ENCODE measurements at places on chromosomes 16 and 17.

GRCh38 chr17:8277317-8277716, 11.2 kb upstream of the RANGRF start:
- H3K4me1 ChIP-seq = no peaks in the 10 kb centered on the region
- H3K27me3 ChIP-seq = no peaks in the 10 kb centered on the region
- H3K27ac ChIP-seq = peak overlapping the region; percentile 27

DNA sequence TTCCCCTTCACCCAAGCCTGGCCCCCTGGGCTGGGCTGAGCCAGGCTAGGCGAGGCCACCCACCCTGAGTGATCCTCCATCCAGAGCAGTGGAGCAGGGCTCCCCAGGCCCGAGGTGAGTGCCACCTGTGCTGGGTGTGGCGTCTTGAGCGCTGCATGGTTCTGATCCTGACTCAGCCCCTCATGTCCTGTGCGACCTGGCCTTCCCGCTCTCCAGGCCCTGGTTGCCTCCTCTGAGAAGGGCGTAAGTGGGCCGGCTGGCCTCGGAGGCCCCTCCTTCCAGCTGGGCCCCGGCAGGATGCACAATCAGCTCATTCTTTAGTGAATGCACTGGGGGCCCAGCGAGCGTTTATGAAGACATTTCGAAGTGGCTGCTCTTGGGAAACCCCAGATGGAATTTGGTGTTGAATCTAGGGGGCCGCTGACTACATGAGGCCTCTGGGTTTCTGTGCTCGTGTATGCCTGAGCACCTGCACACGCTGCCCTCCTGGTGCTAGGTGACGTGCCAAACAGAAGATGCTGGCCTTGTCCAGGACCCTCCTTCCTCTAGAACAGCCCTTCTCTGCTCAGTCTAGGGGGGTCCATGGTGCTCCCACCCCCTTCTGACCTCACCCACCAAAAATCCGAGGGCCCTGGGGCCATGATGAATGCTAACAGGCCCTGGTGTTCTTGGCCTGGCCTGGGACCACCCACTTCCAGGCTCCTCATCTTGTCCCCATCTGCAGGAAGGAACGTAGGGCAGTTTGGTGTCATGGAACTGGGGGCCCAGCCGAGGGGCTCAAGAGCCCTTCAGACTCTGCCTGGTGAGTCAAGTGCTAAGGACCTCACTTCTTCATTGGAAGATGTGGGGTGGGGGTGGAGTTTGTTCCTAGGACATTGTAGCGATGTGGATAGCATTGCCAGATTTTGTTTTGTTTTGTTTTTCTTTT, 3.6 kb upstream of the TMEM92 start:
- peak overlapping the region; percentile 45 for H3K27ac ChIP-seq
- H3K4me1 ChIP-seq = peaks cover 79% of the 10 kb centered on the region
- no peak overlapping the region for H3K4me3 ChIP-seq

DNA sequence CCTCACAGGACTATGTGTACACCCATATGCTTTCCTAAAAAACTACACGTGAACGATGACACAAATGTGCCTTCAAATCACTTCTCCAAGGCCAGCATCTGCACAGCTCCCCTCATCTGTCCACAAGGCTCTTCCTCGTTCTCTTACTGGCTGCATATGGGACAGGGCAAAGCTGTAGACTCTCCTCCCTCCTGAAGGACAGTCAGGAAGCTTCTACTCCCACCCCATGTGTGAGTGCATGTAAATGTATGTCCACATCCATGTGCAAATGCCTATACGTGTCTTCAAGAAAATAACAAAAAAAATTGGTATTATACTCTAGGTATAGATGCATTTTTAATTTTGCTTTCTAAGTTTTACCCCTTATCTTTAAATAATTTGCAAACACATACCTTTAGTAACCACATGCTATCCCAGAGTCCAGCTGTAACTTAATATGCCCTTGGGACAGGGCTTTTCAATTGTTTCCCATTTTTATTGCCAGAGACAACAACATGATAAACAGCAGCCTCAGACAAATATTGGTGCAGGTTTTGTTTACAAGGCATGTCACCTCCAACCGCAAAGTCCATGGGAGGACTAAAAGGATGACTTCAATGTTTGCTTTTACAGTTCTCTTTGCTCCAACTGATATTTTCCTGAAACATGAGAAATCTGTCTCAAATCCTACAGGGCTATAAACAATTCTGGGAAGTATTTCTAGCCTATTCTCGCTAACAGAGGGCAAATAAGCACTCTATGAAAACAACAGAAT, 31.6 kb upstream of the FAAP100 start:
- peaks cover 42% of the 10 kb centered on the region for H3K4me1 ChIP-seq
- DNase-seq = no peak
- H3K27me3 ChIP-seq = peaks cover 9% of the 10 kb centered on the region
- H3K27ac ChIP-seq = peak overlapping the region; percentile 93
- peaks cover 64% of the 10 kb centered on the region for H3K36me3 ChIP-seq

DNA sequence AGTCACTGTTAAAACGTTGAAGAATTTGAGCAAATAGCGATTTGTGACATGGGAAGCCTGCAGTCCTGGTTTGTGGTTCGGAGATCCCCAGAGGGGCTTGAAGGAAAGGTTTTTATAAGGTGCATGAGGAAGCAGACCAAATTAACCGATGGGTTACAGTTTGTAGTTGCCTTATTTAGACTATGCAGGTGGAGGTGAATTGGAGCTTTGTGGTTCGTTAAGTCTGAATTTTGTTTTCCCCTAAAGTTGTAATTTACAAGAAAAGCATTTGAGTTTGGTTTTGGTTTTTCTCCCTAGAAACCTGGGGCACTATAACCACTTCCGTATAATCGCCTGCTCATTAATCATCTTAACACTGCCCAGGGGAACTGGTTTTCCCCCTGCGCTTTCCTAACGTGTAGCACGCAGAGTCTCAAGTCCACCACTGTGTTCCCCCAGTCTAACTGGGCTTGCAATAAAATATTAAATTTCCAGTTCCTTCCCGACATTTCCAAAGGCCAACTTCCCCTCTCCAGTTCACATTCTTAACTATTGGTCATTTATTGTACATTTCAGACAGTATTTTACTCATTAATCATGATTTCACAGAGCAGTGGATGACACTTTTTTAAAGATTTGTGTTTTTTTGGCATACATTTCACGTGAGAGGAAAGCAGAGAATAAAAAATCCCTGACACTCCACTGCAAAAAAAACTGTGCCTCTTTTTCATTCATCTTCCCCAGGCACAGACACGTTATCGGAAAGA, 932 bp downstream of the ZNF267 start:
- H3K4me3 ChIP-seq = peak overlapping the region; percentile 94
- peak overlapping the region; percentile 64 for H3K27ac ChIP-seq
- peaks cover 40% of the 10 kb centered on the region for H3K36me3 ChIP-seq
- peaks cover 41% of the 10 kb centered on the region for H3K4me1 ChIP-seq
- DNase-seq = no peak
- peaks cover 15% of the 10 kb centered on the region for H3K27me3 ChIP-seq

DNA sequence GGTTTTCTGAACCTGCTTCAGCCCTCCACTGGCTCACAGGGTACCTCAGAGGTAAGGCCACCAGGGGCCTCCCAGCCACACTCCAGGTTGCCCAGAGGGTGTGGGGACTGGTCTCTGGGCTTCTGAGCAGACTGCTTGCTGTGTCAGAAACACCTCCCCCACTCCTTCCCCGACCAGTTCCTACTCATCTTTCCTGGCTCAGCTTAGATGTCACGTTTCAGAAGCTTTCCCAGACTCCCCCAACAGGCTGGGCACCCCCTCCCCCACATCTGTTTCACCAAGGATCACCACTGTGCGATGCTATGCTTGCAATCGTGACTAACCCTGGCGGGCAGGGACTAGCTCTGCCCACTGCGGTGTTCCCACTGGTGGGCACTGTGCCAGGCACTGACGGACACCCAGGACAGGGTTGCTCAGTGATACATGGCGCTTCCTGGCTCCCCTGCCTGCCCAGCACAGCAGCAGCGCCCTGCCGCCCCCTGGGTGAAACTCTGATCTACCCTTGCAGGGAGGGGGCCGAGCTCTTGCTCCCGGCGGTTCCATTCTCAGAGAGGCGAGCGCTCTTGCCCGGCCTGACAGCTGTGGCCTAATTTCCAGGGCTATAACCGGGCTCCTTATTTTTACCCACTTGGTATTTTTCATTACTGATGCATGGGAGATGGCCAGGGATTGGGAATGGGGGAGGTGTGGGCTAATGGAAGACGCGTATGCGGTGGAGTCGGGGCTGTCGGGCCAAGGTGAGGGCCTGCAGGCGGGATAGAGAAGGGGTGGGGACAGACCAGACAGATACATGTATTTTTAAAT, 29.4 kb upstream of the MTSS2 start:
- peak overlapping the region; percentile 98 for H3K27ac ChIP-seq
- H3K4me1 ChIP-seq = peaks cover 75% of the 10 kb centered on the region
- peak; percentile 60 for DNase-seq
- H3K36me3 ChIP-seq = peaks cover 22% of the 10 kb centered on the region

DNA sequence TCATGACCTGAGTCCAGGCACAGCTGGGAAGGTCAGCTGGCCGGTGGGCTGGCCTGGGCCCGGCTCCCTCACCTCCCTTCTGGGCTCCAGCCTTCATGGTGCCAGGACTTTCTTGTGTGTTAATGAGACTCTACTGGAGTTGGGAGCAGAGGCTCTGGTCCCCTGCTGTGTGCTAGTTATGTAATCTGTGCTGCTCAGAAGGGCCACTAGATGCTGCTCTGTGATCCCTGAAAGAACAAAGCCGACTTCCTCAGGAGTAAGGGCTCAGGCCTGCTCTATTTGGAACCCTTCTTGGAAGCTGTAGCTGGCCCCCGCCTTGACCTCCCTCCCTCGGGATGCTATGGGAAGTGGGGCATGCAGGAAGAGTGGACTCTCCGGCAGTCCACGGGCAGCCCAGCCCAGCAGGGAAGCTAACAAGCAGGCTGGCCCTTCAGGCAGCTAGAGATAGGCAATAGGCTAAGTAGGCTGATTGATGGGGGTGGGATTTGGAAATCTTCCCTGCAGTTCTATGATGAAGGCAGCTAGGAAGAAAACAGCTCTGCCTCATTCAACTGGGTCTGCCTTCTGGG, 3.3 kb upstream of the CDK5R1 start:
- DNase-seq = peak; percentile 58
- H3K36me3 ChIP-seq = peaks cover 30% of the 10 kb centered on the region
- peaks cover 2% of the 10 kb centered on the region for H3K27me3 ChIP-seq
- H3K4me1 ChIP-seq = peaks cover 41% of the 10 kb centered on the region
- H3K4me3 ChIP-seq = no peak overlapping the region

GRCh38 chr16:59909262-59909661, 1175.1 kb upstream of the GOT2 start:
- no peaks in the 10 kb centered on the region for H3K36me3 ChIP-seq
- H3K4me3 ChIP-seq = peak overlapping the region; percentile 4
- no peak for DNase-seq
- peaks cover 48% of the 10 kb centered on the region for H3K4me1 ChIP-seq
- H3K27ac ChIP-seq = peak overlapping the region; percentile 1

GRCh38 chr17:56152874-56153602, at the start of gene ANKFN1:
Gene ANKFN1 (plus strand): TSS chr17:56153475. CDS start chr17:56212668, 59,193 bp downstream.
- no peak for DNase-seq
- peaks cover 7% of the 10 kb centered on the region for H3K4me1 ChIP-seq
- no peak within 1 kb of the TSS for H3K4me3 ChIP-seq

GRCh38 chr16:74651841-74652240, 14.8 kb downstream of the RFWD3 start:
- H3K27ac ChIP-seq = peak overlapping the region; percentile 62
- no peak overlapping the region for H3K4me3 ChIP-seq
- no peaks in the 10 kb centered on the region for H3K4me1 ChIP-seq
- peaks cover 68% of the 10 kb centered on the region for H3K36me3 ChIP-seq
- no peaks in the 10 kb centered on the region for H3K27me3 ChIP-seq
- DNase-seq = no peak

DNA sequence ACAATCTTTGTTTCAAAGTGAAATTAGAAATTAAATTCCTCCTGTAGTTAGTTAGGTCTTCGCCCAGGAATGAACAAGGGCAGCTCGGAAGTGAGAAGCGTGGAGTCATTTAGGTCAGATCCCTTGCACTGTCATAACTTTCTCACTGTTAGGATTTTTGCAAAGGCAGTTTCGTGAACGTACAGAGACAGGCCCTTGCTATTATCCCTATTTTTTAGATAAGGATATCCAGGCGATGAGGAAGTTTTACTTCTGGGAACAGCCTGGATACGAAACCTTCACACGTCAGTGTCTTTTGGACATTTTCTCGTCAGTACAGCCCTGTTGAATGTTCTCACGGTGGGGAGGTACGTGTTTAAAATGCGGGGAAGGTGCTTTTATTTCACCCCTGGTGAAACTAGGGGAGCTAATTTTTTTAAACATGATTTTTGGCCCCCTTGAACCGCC, 318 bp upstream of the RBL2 start:
- H3K27me3 ChIP-seq = peaks cover 7% of the 10 kb centered on the region
- no peak overlapping the region for H3K27ac ChIP-seq
- H3K4me1 ChIP-seq = peaks cover 20% of the 10 kb centered on the region
- H3K4me3 ChIP-seq = peak overlapping the region; percentile 82
- peaks cover under 1% of the 10 kb centered on the region for H3K36me3 ChIP-seq

DNA sequence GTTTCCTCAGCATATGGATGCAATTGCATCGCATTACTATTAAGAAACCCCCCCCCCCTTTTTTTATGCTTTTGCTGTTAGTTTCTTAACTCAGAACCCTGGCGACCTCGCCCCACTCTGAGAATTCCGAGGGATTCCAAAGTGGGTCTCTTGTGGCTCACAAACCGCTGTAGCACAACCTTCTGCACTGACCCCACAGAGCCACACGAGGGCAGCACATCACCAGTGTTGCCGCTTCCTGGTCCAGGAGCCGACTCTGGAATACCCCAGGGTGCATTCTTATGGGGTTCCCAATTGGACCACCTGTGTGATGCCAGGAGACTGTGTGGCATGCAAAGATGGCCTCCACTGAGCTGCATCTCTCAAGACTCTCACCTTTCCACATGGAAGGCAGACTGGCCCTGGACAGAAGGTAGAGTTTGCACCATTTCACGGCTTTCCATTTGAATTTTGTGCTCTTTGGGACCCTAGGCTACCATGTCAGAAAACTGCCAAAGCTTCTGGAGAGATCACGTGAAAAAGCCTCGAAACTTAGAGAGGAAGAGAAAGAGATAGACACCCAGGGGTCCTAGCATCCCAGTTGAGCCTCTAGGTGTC, 432.7 kb upstream of the ASIC2 start:
- DNase-seq = peak; percentile 74
- H3K36me3 ChIP-seq = no peaks in the 10 kb centered on the region
- no peak overlapping the region for H3K27ac ChIP-seq
- H3K4me3 ChIP-seq = no peak overlapping the region

GRCh38 chr16:30395992-30396585, 869 bp downstream of the ZNF48 start:
- peak overlapping the region; percentile 52 for H3K27ac ChIP-seq
- H3K27me3 ChIP-seq = peaks cover 2% of the 10 kb centered on the region
- no peak for DNase-seq
- H3K36me3 ChIP-seq = peaks cover 6% of the 10 kb centered on the region
- peaks cover 49% of the 10 kb centered on the region for H3K4me1 ChIP-seq
- H3K4me3 ChIP-seq = peak overlapping the region; percentile 93
